ENCODE measurements at places on chromosomes 6 and 20. TPM values are rescaled to one million over a fixed set of nuclear protein-coding genes. Genes with fewer than 3 reads are reported as not detected.

- no peak for DNase-seq
- no peak overlapping the region for H3K27ac ChIP-seq
- H3K4me3 ChIP-seq, result no peak overlapping the region
Measured at GRCh38 chr6:71619836-71620235, 266.5 kb upstream of the RIMS1 start.

GRCh38 chr6:144284478-144284782, 705 bp upstream of the UTRN start:
- H3K4me1 ChIP-seq, result no peaks in the 10 kb centered on the region
- peaks cover 5% of the 10 kb centered on the region for H3K27me3 ChIP-seq
- peak overlapping the region; percentile 65 for H3K27ac ChIP-seq
- H3K36me3 ChIP-seq, result no peaks in the 10 kb centered on the region
- H3K4me3 ChIP-seq, result peak overlapping the region; percentile 77
- DNase-seq, result no peak

DNA sequence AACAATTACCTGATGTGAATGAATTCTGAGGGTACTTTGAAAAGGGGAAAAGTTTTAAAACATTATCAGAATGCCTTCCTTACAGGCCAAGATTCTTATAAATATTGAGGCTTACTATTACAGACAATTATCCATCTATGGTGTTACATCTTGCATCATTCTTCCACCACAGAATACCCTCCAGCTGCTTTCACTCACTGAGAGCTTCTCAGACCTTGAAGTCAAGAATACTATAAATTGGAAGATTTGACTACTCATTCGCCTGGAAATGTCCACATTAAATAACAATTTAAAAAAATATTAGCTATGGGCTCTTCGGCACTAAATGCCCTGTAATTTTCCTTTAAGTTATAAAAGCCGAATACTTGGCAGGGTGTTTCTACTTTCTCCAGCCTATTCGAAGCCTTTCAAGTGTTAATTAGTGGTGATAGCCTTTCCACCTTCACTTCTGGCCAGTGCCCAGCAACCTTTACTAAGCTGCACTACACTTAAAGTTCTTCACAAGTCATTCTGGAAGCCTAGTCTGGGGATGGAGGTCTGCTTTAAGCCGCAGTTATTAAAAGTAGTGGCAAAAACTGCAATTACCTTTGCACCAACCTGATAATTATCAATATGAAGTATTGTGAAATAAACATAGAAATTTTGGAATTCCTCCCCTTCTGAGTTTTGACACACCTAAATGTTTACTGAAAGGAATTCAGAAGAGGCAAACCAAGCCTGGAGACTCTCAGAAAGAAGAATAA, 100.9 kb downstream of the BMP5 start:
- no peak overlapping the region for H3K27ac ChIP-seq
- no peaks in the 10 kb centered on the region for H3K4me1 ChIP-seq
- H3K27me3 ChIP-seq, result no peaks in the 10 kb centered on the region
- H3K4me3 ChIP-seq, result no peak overlapping the region

- no peaks in the 10 kb centered on the region for H3K4me1 ChIP-seq
- no peaks in the 10 kb centered on the region for H3K36me3 ChIP-seq
- H3K27ac ChIP-seq, result no peak overlapping the region
- no peak overlapping the region for H3K4me3 ChIP-seq
Measured at GRCh38 chr20:60506061-60506460, 547.8 kb downstream of the CDH26 start.

DNA sequence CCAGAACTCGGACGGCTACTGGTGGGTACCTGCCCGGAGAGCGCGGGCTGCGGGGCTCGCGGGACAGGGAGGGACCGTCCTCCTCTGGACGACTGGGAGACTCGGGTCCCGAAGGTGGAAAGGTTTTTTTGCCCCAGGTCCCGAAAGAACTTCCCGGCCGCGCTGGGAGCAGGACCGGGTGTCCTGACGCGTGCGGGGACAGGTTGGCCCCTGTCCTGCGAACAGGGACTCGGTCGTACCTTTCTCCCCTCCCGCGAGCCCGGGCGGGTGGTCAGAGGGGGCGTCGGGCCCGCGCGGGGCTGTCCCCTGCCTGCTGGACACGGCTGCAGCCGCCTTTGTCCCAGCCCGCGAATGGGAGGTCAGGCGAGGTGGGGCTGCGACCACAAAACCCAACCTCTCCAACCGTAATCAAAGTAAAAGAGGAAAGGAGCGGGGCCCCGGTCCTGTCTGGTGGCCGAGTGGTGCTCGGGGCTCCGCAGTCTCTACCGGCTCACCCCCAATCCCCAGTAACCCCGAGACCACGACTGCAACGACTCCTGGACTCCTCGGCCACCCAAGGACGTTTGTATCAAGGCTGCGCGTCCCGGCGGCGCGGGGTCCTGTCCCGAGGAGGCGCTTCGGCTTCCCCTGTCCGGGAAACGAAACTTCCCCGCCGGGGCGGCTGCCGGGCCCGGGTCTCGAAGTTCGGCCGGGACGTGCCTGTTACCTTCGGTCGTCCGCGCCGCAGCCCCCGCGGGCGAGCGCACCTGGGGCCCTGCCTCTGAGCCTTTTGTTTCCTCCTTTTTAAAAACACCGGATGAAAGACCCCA, 798 bp downstream of the DSP start:
- no peaks in the 10 kb centered on the region for H3K36me3 ChIP-seq
- DNase-seq, result peak; percentile 50
- H3K27me3 ChIP-seq, result peaks cover 92% of the 10 kb centered on the region
- no peak overlapping the region for H3K27ac ChIP-seq
- H3K4me1 ChIP-seq, result no peaks in the 10 kb centered on the region

DNA sequence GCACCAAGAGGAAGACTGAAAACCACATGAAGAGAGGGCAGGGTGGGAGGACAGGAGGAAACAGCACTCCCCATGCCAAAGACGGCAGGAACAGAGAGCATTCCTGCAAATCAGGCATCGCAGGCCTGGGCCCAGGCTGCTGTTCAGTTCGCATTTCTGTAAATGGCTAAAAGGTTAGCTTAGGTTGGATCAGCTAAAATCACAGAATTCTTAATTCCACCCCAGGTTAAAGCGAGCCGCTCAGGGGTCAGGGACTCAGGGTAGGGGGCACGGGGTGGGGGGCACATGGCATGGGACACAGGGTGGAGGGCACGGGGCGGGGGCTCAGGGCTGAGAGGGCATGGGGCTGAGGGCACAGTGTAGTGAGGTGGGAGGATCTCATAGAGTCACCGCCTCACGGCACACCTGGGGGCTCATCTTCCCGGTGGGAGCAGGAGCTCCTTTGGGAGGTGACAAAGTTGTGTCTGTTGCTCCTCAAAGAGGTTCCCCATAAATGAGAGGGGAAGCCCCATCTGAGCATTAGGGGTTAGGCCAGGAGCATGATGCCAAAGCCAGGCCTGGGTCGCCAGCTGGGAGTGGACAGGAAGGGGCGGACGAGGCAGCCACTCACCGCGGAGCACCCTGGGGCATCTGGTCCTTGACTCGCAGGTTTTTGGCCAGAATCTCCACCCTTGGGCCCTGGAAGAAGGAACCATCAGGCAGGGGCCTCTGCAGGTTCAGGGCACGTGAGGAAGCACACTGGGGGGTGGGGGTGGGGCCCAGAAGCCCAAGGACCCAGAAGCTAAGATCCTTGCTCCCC, 200.7 kb downstream of the PREX1 start:
- no peaks in the 10 kb centered on the region for H3K36me3 ChIP-seq
- no peak overlapping the region for H3K4me3 ChIP-seq
- H3K27ac ChIP-seq, result no peak overlapping the region
- DNase-seq, result peak; percentile 47

GRCh38 chr6:16180696-16181438, 52.0 kb downstream of the MYLIP start:
- H3K36me3 ChIP-seq, result no peaks in the 10 kb centered on the region
- H3K27me3 ChIP-seq, result no peaks in the 10 kb centered on the region
- no peak for DNase-seq
- H3K4me1 ChIP-seq, result no peaks in the 10 kb centered on the region
- H3K27ac ChIP-seq, result no peak overlapping the region
- H3K4me3 ChIP-seq, result no peak overlapping the region

GRCh38 chr6:159701413-159701999, 8.5 kb upstream of the SOD2 start:
- no peaks in the 10 kb centered on the region for H3K27me3 ChIP-seq
- H3K4me1 ChIP-seq, result peaks cover 12% of the 10 kb centered on the region
- H3K27ac ChIP-seq, result peak overlapping the region; percentile 72
- DNase-seq, result no peak
- no peak overlapping the region for H3K4me3 ChIP-seq
- H3K36me3 ChIP-seq, result no peaks in the 10 kb centered on the region

DNA sequence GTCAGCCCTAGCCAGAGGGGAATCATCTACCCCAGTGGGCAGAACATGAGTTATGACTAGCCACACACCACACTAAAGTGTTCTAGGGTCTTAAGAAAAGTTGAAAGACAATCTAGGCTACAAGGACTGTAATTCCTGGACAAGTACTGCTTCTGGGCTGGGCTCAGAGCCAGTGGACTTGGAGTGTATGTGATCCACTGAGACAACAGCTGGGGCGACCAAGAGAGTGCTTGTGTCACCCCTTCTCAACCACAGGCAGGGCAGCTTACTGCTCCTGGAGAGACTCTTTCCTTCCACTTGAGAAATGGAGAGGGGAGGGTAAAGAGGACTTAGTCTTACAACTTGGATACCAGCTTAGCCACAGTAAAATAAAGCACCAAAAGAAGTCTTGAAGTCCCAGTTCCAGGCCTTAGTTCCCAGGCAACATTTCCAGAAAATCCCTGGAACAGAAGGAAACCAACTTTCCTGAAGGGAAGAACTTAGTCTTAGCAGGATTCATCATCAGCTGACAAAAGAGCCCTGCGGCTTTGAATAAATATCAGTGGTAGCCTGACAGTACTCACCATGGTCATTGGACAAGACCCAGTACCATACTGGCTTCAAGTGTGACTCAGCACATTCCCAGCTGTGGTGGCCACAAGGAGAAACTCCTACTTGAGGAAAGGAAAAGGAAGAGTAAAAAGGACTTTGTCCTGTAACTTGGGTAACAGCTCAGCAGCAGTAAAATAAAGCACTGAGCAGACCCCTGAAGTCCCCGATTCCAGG, 355.1 kb upstream of the ADGRB3 start:
- DNase-seq, result no peak
- no peak overlapping the region for H3K27ac ChIP-seq
- H3K4me3 ChIP-seq, result no peak overlapping the region
- H3K36me3 ChIP-seq, result no peaks in the 10 kb centered on the region

- DNase-seq, result no peak
- no peaks in the 10 kb centered on the region for H3K36me3 ChIP-seq
- no peak overlapping the region for H3K4me3 ChIP-seq
- H3K4me1 ChIP-seq, result no peaks in the 10 kb centered on the region
Measured at GRCh38 chr6:25330796-25331685, 51.9 kb downstream of the CARMIL1 start.

GRCh38 chr20:38207621-38208020, 42.6 kb upstream of the TGM2 start:
- H3K4me3 ChIP-seq, result no peak overlapping the region
- H3K36me3 ChIP-seq, result no peaks in the 10 kb centered on the region
- DNase-seq, result no peak
- no peak overlapping the region for H3K27ac ChIP-seq
- peaks cover 22% of the 10 kb centered on the region for H3K4me1 ChIP-seq

DNA sequence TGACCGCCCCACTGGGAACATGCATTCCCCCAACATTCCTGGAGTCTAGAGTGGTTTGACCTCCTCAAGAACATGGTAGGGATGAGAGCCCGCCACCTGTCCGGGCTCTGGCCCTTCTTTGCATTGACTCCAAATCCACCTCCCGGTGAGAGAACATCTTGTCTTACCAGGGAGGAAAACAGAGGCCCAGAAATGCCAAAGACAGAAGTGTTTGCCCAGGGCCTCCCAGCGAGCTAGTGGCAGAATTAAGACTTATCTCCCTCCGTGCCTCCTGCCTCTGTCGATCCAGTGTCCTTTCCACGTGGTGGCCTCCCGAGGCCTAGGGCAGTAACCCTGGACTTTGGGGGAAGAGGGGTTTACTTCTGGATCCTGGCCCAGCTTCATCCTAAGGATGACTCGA, 134.8 kb downstream of the JPH2 start:
- no peak overlapping the region for H3K27ac ChIP-seq
- no peak overlapping the region for H3K4me3 ChIP-seq
- H3K27me3 ChIP-seq, result no peaks in the 10 kb centered on the region
- no peak for DNase-seq

GRCh38 chr6:107641500-107641941, 151.6 kb downstream of the SOBP start:
- H3K4me1 ChIP-seq, result no peaks in the 10 kb centered on the region
- no peak overlapping the region for H3K4me3 ChIP-seq
- H3K27ac ChIP-seq, result no peak overlapping the region
- no peaks in the 10 kb centered on the region for H3K36me3 ChIP-seq
- no peak for DNase-seq
- H3K27me3 ChIP-seq, result no peaks in the 10 kb centered on the region

DNA sequence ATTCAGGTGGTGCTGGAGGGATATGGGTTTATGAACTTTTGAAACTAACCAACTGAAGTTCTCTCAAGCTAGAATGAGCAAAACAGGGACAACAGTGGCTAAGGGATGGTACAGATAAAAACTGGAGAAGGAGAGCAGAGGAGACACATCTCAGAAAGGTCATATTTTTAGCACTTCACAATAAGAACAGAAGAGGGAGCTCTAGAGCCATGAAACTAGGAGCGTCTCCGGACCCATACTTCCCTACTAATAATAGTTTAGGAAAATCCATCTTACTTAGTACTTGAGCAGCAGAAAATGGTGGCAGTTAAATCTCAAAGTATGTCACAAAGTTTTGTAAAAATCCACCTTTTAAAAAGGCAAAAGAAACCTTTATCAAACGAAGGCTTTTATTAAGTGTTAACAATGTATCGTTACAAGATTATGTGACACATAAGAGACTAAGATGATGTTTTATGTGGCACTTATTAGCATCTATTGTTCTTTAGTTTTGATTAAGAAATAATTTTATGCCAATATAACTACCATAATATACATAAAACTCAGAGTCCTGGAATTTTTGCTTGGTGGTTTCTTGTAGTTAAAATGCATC, 278.6 kb downstream of the TBC1D32 start:
- H3K4me1 ChIP-seq, result no peaks in the 10 kb centered on the region
- no peak overlapping the region for H3K27ac ChIP-seq
- H3K36me3 ChIP-seq, result no peaks in the 10 kb centered on the region
- no peak overlapping the region for H3K4me3 ChIP-seq
- no peaks in the 10 kb centered on the region for H3K27me3 ChIP-seq

DNA sequence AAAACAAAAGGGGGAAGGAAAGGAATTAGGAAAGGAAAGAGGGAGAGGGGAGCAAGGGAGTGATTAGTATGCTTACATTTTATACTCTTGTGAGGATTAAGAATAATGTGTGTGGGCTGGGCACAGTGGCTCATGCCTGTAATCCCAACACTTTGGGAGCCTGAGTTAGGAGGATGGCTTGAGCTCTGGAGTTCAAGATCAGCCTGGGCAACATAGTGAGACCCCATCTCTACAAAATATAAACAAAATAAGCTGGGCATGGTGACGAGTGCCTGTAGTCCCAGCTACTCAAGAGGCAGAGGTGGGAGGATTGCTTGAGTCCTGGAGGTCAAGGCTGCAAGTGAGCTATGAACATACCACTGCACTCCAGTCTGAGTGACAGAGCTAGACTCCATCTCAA, 47.0 kb downstream of the SHLD1 start:
- H3K27ac ChIP-seq, result no peak overlapping the region
- DNase-seq, result no peak
- no peaks in the 10 kb centered on the region for H3K27me3 ChIP-seq
- no peak overlapping the region for H3K4me3 ChIP-seq

RIPOR2 gene
- 0.05 TPM for polyA plus RNA-seq

ARG1 gene
- not detected for polyA plus RNA-seq

SIRPA gene
- polyA plus RNA-seq, result 6.8 TPM

KCNQ2 gene
- 3.9 TPM for polyA plus RNA-seq

SPAG4 gene
- 5.9 TPM for polyA plus RNA-seq

RSPO4 gene
- not detected for polyA plus RNA-seq

ENPP1 gene
- not detected for polyA plus RNA-seq

FAM83B gene
- not detected for polyA plus RNA-seq

RBM24 gene
- 0.20 TPM for polyA plus RNA-seq

CDSN gene
- polyA plus RNA-seq, result not detected

Data from SK-N-SH (cell line).